ENCODE measurements at places on chromosomes 5 and 9.

- DNase-seq = no peak
These were observed 274.6 kb downstream of the ARHGEF28 start for GRCh38 chr5:73900566-73900965.

DNA sequence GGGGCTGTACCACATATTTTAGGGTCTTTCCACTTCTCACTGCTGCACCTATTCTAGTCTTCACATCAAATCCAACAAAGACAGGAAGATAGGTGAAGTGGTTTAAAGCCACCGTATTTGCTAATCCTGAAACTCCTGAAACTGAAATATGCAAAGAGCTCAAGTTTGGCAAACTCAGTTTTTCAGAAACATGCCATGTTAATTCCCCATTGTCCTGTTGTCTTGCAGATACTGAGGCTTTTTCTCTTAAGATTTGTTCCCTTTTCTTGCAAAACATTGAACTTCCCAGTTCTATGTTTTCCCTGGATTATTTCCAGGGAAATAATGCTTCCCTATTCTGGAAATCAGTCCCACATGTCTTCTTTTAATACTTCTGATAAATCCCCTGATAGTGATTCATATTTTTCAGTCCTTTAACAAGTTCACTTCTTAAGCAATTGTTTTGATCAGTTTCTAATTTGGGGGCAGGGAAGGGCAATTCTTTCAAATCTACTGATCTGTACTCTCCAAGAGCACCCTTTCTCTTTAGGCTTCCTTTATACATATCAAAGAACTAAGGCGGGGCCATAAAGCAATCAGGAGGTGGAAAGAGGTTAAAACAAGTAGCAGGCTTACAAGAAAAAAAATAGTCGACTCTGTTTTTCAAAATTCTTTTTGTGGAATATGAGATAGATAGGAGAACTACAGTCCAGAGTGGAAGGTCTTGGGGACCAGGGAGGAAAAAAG lies 648.5 kb downstream of the BNC2 start:
- peak; percentile 14 for DNase-seq

DNA sequence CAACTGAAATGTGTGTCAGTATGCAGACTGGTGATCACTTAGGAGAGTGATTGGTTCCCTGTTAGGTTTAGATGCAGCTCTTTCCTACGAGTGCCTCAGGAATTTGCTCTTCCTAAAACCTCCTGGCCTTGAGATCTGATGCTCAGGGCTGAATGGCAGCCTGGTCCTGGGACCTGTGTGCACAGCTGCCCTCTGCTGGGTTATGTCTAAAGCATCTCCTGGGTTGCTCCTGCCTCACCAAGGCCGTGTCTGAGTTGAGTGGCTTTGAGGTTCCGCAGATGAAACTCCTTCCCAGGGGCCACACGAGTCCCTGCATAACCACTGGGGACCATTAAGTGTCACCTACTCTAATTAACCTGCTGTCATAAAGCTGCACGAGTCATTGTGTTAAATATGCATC lies 59.5 kb downstream of the MVB12B start:
- DNase-seq = peak; percentile 32

- DNase-seq = no peak
These were observed 373.7 kb downstream of the ANXA1 start for GRCh38 chr9:73525350-73525749.

DNA sequence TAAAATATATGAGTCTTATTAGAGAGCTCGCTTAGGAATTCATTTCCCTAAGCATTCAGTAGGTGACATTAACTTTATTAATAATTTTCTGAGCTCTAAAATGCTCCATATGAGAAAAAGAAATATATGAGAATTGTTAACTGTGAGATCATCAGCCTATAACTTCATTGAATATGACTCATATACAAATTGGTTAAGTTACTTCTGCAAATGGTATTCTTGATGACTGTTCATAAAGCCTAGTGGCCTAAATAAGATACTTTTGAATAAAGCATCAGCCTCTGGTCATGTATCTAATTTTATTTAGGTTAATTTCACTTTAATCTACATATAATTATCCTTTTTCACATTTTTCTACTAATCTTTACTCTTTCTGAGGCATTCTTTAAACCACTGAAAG lies 710.2 kb upstream of the ACO1 start:
- DNase-seq = no peak

GRCh38 chr9:8809741-8810140 lies 1010.2 kb upstream of the DMAC1 start:
- DNase-seq = no peak

DNA sequence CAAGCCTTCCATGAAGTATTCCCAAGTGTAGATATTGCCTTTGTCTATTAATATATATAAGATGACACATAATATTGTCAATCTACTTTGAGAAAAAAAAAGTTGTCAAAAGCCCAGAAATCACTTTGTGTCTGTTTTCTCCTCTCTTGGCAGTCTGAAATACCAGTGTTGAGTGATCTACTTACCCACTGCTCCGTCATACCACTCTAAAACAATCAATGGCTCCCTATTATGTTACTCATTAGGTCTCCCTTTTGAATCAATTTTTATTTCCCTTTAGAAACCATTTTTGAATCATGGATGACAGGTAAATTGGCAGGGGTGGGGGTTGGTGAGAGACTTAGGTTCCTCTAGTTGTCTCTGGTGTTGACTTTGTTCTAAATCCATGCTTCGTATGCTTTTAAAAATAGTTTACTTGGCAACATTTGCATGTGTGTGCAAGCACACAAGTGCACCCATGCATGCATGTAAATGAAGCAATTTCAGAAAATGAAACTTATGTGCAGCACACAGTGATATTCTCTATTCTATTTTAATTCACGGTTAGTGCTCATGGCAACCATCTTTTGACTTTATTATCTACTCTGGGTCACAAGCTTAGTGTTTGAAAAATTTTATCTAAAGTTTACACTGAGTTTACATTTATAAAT lies 378.9 kb downstream of the RAB3C start:
- no peak for DNase-seq

GRCh38 chr9:72315089-72315509 lies 49.9 kb downstream of the ZFAND5 start:
- DNase-seq = no peak

DNA sequence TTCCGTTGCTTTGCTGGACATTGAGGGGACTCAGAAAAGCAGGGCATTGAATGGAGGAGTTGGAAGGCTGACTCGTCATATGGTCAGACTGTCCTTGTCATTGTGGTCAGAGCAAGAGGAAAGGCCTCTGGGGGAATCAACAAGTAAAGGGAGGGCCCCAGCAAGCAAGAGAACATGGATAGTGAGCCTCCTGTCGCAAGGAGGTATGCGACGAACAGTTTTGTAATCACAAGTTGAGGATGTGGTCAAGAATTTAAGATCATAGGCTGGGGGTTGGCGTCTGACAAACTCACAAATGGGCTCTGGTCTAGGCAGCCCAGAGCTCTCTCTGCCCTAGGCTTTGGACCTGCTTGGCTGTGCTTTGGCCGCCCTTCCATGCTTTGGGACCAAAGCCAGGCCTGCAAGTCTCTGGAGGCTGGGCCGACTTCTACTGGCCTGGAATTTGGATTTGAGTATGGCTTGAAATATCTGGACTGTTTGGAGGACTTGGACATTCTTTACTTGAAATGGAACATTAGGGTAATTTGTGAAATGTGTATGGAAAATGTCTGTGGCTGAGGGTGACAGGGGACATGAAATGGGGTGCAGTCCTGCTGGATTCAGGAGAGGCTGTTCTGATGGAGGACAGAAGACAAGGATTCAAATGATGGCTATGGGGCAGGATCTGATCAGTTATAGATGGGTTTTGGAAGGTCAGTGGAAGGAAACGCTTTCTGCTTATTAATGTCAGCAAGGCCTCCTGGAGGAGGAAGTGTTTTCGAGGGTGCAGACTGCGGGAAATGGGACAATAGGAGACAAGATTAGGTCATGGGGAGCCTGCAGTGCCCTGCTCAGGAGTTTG lies 19.2 kb upstream of the NDST1 start:
- DNase-seq = no peak

DNA sequence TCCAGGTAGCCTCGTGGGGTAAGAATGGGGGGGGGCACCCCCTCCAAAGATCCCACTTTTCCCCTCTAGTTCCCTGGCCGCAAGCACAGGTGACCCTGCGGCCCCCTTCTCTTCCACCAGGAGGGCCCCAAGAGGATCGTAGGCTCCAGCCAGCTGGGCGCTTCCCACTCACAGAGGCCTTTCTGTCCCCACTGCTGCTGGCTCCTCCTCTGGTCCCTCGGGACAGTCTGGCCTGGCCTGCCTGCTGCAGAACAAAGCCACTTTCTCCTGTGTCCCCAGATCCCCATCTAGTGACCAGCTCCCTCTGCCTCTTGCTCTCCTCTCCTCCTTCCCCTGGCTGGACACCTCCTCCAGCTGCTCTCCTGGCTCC lies 534 bp upstream of the SAPCD2 start:
- DNase-seq = no peak

All from RPMI8226 (cell line).